ENCODE measurements at places on chromosomes 3 and 15. TPM values are rescaled to one million over a fixed set of nuclear protein-coding genes. Genes with fewer than 3 reads are reported as not detected.

Gene GRIP2
- 0.91 TPM for polyA plus RNA-seq

Gene LRRC58
- polyA plus RNA-seq: 13.5 TPM

Gene TMEM45A
- 30.3 TPM for polyA plus RNA-seq

Gene SYNPR
- polyA plus RNA-seq: not detected

Gene SLC9C1
- polyA plus RNA-seq: not detected

- no peak for DNase-seq
These were observed 123.7 kb downstream of the THSD4 start for GRCh38 chr15:71238926-71239325.

GRCh38 chr3:111998636-111999483 is at the start of gene TAGLN3:
Gene TAGLN3 (plus strand): TSS chr3:111998922. CDS start chr3:111999423, 501 bp downstream.
- DNase-seq: no peak
